ENCODE measurements at places on chromosomes 3 and 15. TPM values are rescaled to one million over a fixed set of nuclear protein-coding genes. Genes with fewer than 3 reads are reported as not detected.

Gene ROBO2
- polyA plus RNA-seq, result 0.97 TPM

DNA sequence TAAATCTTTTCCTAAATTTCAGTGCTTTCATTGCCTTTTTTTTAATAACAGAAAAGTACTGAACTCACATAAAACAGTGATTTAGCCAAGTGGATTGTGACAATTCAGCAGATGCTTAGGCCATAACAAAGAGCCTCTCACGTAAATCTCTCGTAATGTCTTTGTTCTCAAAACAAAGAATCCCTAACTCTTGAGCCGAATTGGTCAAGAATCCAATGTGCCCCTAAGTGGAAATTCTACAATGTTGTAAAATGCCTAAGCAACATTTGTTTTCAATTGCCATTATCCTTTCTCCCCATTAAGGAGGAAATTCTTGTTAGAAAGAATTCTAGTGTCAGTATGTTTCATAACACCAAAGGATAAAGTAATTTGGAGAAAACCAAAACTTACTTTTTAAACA lies 235.7 kb upstream of the THBS1 start:
- H3K4me3 ChIP-seq, result no peak overlapping the region
- no peaks in the 10 kb centered on the region for H3K27me3 ChIP-seq
- H3K27ac ChIP-seq, result no peak overlapping the region
- H3K4me1 ChIP-seq, result no peaks in the 10 kb centered on the region
- DNase-seq, result no peak

DNA sequence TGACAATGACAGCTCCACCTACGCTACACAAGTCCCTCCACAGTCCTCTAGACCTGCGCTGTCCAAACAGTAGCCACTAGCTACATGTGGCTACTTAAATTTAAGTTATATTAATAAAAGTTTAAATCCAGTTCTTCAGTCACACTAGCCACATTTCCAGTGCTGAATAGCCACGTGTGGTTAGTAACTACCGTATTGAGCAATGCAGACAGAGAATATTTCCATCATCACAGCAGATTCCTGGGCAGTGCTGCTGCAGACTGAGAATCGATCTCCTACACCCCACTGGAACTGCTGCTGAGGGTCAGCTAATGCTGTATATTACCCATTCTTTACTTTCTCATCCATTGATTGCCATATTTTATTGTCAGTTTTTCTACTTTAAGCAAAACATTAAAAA lies 40.9 kb downstream of the HDC start:
- no peak overlapping the region for H3K4me3 ChIP-seq
- no peaks in the 10 kb centered on the region for H3K4me1 ChIP-seq
- H3K36me3 ChIP-seq, result peaks cover 41% of the 10 kb centered on the region
- H3K27ac ChIP-seq, result no peak overlapping the region

GRCh38 chr3:77524463-77524862 lies 484.6 kb downstream of the ROBO2 start:
- H3K36me3 ChIP-seq, result no peaks in the 10 kb centered on the region
- H3K27me3 ChIP-seq, result no peaks in the 10 kb centered on the region
- H3K4me1 ChIP-seq, result no peaks in the 10 kb centered on the region
- no peak for DNase-seq
- H3K4me3 ChIP-seq, result no peak overlapping the region

DNA sequence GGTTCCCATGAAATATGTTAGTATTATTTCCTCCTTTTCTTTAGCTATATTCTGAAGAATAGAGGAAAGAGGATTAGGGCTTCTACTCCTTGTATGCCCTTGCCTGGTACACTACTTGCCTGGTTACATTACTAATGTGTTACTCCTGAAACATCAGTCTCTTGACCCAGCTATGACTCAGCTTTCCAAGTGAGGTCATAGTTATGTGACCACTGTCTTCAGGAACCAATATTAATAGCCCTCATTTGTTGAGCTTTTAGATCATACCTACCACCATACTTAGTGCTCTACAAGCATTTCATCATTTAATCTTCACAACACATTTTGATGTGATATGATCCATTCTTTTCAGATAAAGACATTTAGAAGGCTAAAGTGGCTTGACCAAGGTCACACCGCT lies 60.3 kb downstream of the CMSS1 start:
- peaks cover 6% of the 10 kb centered on the region for H3K36me3 ChIP-seq
- no peaks in the 10 kb centered on the region for H3K27me3 ChIP-seq
- DNase-seq, result peak; percentile 51
- peak overlapping the region; percentile 31 for H3K27ac ChIP-seq
- no peak overlapping the region for H3K4me3 ChIP-seq

All from K562 (cell line).